ENCODE measurements at places on chromosomes 16 and 17. TPM values are rescaled to one million over a fixed set of nuclear protein-coding genes. Genes with fewer than 3 reads are reported as not detected.

KRTAP1-1 gene
- not detected for total RNA-seq

LDHD gene
- 1.7 TPM for total RNA-seq

SLC5A11 gene
- total RNA-seq: 0.17 TPM

KREMEN2 gene
- not detected for total RNA-seq

KRT33B gene
- not detected for total RNA-seq

GNGT2 gene
- total RNA-seq: 1.4 TPM

SEZ6 gene
- not detected for total RNA-seq

GAS2L2 gene
- total RNA-seq: 0.05 TPM

FOXN1 gene
- total RNA-seq: not detected

SLC38A8 gene
- not detected for total RNA-seq

IRX6 gene
- total RNA-seq: not detected

LHX1 gene
- not detected for total RNA-seq

CHAD gene
- not detected for total RNA-seq

ALOX15 gene
- not detected for total RNA-seq

ZFP1 gene
- 15.5 TPM for total RNA-seq

PPP1R27 gene
- total RNA-seq: not detected

KCNH6 gene
- total RNA-seq: 0.05 TPM

TBC1D3H gene
- total RNA-seq: not detected

ABCA8 gene
- under 0.01 TPM for total RNA-seq

SPIRE2 gene
- total RNA-seq: 2.1 TPM

SRCIN1 gene
- 0.14 TPM for total RNA-seq

RNF157 gene
- total RNA-seq: 0.34 TPM

RHBDF1 gene
- 30.1 TPM for total RNA-seq

PYDC1 gene
- not detected for total RNA-seq

ZSCAN32 gene
- 12.4 TPM for total RNA-seq

KRT15 gene
- total RNA-seq: 0.51 TPM

LRRC75A gene
- total RNA-seq: 2.6 TPM

GDPD3 gene
- 1.1 TPM for total RNA-seq

KRTAP17-1 gene
- total RNA-seq: not detected

RPRML gene
- 0.09 TPM for total RNA-seq

ENPP7 gene
- total RNA-seq: not detected

TMEM92 gene
- total RNA-seq: 0.17 TPM

USP43 gene
- total RNA-seq: 0.19 TPM

PSMD12 gene
- 48.4 TPM for total RNA-seq

CHST5 gene
- not detected for total RNA-seq

Measured in dermis blood vessel endothelial cell (primary cell).